Heart right ventricle (tissue), 16 donors: ENCODE measurements at places on chromosomes 7 and 10. TPM values are rescaled to one million over a fixed set of nuclear protein-coding genes. Genes with fewer than 3 reads are reported as not detected.

DNA sequence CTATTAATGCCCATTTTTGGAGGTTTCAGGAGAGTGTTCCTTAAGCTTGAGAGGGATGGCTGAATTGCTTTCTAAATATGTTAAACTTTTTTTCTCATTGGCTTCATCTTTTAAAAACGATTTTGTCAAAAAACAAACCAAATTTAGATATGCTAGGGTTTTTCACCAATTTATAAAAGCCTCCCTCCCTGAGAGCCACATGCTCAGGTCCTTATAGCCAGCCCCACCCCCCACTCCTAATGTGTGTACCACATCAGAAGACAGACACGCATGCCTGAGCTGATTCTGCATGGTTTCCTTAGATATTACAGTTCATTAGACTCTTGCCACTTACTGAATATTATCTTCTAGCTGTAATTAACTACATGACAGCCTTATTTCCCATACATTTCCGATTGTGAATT lies 2.0 kb downstream of the CUL1 start:
- DNase-seq = no peak

DNA sequence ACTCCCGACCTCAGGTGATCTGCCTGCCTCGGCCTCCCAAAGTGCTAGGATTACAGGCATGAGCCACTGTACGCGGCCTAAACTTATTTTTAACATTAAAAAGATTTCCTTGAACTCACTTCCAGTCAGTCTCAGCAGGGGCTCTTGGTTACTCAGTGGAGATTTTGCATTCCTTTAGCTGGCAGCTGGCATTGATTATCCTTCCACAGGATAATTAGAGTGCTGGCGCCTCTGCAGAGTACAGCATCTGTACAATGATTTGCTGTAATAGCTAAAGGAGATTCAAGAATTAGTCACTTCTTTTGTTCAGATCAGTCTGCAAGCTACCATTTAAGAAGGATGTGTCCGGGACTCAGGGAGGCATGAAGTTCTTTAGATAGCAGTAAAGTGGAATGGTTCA lies 125.0 kb upstream of the NPY start:
- no peak for DNase-seq

DNA sequence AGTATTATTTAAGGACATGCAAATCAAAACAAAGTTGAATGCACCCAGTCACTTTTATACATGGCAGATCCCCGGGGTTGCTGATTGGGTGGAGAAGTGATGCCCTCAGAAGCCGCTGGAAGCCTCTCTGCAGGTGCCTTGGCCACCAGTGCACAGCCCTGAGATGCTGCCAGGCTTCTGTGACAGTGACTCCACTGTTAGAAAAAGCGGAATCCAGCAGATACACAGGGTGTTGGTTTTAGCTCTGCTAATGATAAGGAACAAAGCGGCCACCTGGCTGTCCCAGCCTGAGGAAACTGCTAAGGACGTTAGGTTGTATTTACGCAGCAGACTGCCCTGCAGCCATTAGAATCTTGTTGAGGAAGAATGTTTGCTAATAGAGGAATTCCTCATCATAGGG lies 47.5 kb downstream of the JAKMIP3 start:
- DNase-seq = no peak

GRCh38 chr10:13977861-13978532 lies 352.7 kb downstream of the FRMD4A start:
- no peak for DNase-seq

DNA sequence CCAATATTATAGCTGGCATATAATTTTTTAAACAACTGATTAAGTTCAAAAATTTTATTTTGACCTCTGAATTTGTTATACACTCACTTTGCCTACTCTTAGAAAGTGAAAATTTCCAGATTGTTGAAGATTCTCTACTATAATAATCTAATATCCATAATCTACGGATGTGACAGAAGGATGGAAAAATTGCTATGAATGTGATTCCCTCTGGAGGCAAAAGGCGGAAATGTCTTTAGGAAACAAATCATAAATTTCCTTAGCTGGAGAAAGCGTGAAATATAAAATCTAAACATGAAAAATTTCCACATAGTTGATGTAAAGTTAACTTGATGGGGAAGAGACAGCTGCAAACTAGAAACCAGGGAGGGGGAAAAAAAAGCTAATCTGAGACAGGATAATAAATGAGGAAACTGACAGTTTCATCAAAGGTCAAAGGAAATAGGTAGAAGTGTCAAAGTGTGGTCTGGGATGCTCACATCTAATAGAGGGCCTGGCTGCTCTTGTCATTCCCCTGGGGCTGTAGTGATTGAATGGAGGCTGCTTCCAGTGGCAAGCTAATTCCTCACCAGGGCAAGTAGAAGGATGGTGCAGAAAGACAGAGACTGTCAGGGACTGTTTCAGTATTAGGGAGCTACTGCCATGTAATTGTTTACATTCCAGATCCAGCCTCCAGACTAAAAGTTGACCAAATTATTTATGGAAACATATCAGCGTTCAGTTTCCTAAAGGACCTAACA lies 264.5 kb downstream of the SDHAF3 start:
- no peak for DNase-seq

DNA sequence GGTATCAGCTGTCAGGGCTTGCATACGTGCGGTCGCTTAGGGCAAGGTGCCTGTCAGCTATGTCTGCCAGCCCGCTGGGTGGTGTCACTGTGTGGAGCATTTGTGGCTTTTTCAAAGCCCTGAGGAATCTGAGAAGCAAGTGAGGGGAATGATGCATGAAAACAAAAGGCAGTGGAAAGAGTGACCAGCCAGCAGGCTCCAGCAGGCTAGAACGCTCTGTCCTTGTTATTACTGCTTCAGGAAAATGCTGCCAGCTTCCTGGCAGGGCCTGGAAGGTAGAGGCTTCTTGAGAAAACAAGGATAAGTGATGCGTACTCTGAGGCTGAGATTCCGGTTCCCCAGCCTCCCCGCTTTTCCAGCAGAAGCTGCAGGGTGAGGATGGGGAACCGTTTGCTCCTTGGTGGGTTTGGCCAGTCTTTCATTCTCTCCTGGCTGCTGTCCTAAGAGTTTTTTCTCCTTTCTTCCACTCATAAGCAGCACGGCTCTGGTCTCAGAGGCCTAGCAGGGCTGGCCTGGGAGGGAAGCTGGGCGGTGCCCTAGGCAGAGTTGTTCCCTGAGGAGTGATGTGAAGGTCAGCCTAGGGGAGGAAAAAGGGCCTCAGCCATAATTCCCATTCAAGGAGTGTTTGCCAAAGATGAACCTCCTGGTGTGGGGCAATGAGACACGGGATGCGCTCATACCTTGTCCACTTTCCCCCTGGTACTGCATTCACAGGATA lies 42.8 kb upstream of the MKLN1 start:
- DNase-seq = no peak

GRCh38 chr7:151379534-151380198 lies 30.2 kb downstream of the WDR86 start:
- DNase-seq = no peak

GRCh38 chr10:34097682-34098081 lies 717.4 kb downstream of the PARD3 start:
- DNase-seq = no peak

DNA sequence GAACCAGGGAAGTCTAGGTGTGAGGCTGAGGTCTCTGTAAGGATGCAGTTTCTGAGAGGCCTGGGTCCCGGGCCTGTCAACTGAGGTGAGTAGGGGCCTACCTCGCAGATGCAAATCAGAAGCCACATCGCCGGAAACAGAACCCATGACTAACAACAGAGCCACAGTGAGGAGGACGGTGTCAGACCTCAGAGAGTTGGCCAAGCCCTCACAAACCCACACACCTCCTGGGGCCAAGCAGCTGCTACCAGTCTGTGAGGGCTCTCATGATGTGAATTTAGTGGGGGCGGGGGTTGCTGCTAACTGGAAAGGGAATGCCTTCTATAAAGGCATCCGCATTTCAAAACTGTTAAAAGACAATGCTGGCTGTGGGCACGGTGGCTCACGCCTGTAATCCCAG lies 103.0 kb downstream of the COBL start:
- DNase-seq = no peak

DNA sequence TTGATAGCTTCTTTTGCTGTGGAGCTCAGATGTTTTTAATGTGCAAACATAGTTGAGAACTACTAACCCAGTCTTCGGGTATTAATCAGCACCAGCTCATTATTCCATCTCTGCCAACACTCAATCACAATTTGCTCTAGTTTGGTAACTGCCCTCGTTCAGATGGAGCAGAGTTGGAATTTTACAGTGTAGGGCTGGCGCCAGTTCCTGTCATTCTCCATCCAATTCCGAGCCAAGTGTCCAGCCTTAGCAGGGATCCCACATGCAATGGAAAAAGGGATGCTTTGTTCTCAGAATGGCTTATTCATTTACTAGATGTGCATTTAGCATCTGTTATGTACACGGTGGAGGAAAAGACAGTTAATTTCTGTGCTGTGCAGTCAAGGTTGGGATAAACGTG lies 504.5 kb upstream of the GALNT17 start:
- no peak for DNase-seq

The EMX2 gene
- polyA plus RNA-seq = 0.13 TPM

The EBLN1 gene
- polyA plus RNA-seq = not detected

The CYP3A5 gene
- not detected for polyA plus RNA-seq

The ASB10 gene
- polyA plus RNA-seq = 63.4 TPM

The GTF2IRD1 gene
- 22.1 TPM for polyA plus RNA-seq

The AGR2 gene
- polyA plus RNA-seq = not detected

The TEX36 gene
- polyA plus RNA-seq = not detected
